ENCODE measurements at places on chromosomes 3 and 15.

GRCh38 chr15:60809375-60809774, 330.4 kb upstream of the ICE2 start:
- DNase-seq, result no peak

- no peak for DNase-seq
Measured at GRCh38 chr3:69116897-69117296, 5.5 kb downstream of the LMOD3 start.

- DNase-seq, result no peak
Measured at GRCh38 chr15:79053894-79054293, 36.7 kb downstream of the RASGRF1 start.

DNA sequence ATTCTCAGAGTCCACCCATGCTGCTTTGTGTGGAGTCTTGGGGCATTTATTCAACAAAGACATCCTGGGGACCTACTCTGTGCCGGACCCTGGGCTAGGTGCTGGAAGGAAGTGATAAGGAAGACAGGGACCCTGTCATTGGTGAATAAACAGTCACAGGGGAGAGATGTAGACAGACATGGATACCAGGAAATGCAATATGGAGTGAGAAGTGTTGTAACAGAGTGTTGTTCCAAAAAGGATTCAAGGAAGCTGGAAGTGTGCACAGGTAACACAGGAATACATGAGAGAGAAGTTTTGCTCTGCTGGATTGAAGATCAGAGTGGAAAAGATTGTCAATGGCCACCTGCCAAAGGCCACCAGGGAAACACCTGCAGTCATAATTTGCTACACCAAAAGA, 89.0 kb downstream of the PDCD6IP start:
- DNase-seq, result no peak

- DNase-seq, result no peak
Measured at GRCh38 chr3:46467562-46467961, 2.9 kb upstream of the LTF start.

- DNase-seq, result no peak
Measured at GRCh38 chr3:178785961-178786360, 249.7 kb downstream of the KCNMB2 start.

DNA sequence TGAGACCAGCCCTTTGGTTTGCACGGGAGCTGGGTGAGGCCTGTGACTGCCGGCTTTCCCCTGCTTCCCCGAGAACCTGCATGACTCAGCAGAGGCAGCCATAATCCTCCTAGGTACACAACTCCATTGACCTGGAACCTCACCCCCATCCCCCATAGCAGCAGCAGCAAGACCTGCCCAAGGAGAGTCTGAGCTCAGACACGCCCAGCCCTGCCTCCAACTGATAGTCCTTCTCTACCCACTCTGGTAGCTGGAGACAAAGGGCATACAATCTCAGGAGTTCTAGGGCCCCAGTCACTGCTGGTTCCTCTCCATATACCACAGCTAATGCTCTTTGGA, 141.0 kb upstream of the ARHGEF26 start:
- DNase-seq, result no peak

DNA sequence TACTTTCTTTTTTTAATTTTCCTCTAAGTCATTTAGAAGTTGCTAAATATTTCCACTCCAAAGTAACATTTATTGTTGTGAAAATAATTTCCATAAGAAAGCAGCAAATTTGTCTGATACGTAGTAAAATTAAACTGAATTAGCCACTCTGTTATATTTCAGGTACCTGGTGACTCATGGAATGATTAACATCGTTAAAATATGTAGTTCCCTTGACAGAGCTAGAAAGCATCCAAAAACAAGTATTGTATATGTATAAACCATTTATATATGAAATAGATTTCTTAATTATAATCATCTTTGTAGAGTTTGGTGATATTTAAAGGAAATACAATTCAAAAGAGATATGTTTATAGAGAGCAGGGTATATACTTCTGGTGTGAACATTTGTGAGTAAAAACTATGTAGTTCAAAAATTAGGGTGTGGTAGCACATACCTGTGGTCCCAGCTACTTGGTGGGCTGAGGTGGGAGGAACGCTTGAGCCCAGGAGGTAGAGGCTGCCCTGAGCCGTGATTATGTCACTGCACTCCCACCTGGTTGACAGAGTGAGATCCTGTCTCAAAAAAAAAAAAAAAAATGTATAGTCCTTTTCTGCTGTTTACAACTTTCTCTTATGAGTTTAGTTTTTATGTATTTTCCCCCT, 36.6 kb downstream of the ATP11B start:
- DNase-seq, result no peak

DNA sequence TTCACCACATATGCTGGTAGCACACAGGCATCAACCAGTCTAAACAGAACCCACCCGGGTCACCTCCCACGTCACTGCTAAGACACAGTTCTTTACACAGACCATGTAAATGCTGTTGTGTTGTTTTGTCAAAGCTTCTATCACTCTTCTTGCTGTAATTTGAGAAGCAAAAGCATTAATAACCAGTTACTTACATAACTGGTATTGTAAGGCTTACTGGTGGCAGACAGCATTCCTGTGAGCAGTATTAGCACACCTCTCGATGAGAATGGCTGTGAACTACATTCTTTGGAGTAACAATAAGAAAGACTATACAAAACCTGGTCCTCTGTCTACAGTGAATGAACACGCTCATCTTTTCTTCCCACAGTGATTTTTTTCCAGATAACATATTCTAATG, 479.2 kb downstream of the LPP start:
- no peak for DNase-seq

GRCh38 chr15:63391669-63392360, 10.2 kb upstream of the CA12 start:
- no peak for DNase-seq

GRCh38 chr3:178419071-178419470, 117.2 kb upstream of the KCNMB2 start:
- no peak for DNase-seq

DNA sequence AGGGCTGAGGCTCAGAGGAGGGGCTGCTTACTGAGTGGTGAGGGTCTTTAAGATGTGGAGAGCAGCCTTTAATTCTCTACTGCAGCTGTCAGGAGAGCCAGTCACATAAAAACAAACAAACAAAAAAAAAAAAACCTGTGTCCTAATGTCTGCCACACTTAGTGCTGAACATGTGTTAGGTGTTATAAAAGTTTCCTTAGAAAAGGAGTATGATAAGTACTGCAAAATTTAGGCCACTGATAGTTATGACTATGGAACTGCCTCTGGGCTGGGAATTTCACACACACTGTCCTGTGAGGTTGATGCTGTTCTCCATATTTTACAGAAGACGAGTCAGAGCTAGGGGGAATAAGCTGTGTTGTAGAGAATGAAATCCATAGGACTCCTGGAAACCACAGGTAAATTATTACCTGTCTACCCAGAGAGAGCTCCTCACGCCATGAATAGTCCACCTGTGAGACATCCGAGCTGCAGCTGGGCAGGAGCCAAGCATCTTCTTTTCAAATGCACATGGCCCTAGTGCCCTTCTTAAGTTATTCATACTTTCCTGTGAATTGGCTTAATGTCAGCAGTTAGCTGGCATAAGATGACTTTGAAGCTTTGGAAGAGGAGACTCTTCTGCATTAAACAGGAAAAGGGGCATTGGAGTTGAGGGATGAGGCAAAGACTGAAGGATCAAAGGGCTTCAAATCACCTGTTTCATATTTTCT, 34.5 kb upstream of the SKOR1 start:
- no peak for DNase-seq

- DNase-seq, result peak; percentile 55
Measured at GRCh38 chr3:32467333-32468070, 35.1 kb downstream of the CMTM6 start.

GRCh38 chr15:58463815-58464650, 32.2 kb downstream of the LIPC start:
- no peak for DNase-seq

- no peak for DNase-seq
Measured at GRCh38 chr3:36762918-36763849, 1.2 kb downstream of the DCLK3 start.

DNA sequence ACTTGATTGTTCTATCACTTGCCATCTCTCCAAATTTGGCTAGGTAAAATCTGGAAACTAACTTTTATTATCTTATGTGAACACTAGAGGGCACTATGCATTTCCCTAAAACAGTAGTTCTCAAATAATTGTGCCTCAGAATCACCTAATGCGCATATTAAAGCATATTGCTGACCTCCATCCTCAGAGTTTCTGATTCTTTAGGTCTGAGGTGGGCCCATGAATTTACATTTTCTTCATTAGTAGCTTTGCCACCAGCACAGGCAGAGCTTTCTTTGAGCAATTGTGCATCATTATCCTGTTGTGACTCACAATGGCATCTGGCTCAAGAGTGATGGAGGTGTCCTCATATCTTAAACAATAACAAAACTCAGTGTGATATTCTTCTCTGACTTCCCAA, 17.5 kb upstream of the BCHE start:
- DNase-seq, result no peak

- no peak for DNase-seq
Measured at GRCh38 chr3:135454890-135455289, 510.6 kb upstream of the PPP2R3A start.

GRCh38 chr3:185371306-185372074, 8.6 kb downstream of the MAP3K13 start:
- no peak for DNase-seq

DNA sequence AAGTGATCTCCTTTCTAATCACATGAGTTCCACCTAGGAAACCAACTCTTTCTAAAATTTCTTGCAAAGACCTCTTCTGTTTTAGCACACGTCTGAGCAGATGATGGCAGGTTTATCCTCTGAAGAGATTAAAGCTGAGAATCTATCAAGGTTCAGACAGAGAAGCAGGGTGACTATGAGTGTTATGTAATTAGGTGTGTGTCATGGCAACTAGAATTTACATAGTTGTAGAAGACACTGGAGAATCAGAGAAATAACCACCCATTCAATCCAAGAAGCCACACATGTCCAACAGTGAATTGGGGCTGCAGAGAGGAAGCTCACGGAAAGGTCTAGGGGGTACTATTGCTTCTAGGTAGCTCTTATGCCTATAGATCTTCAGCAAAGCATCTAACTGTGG, 600.5 kb downstream of the PYDC2 start:
- DNase-seq, result no peak

DNA sequence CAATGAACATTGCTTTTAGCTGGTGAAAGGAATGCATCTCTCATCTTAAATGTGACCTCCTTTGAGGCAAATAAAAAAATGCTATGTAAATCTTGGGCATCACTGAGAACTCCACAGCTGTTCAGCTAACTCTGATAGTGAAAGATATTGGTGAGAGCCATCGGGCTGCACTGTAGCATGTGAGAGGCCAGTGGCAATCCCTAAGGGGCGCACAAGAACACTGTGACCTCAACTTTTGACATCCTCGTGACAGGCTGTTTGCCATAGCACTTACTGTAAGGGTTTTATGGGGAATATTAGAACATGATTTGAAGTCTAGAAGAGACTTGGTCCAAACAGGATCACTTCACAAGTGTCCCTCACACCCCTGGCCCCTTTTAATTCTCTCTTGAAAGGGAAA, 697.9 kb downstream of the MCTP2 start:
- no peak for DNase-seq

- no peak for DNase-seq
Measured at GRCh38 chr3:122183521-122183892, at the start of gene CASR. Gene CASR (plus strand): TSS chr3:122183668. CDS start chr3:122254190, 70,522 bp downstream.

- DNase-seq, result no peak
Measured at GRCh38 chr3:31530960-31531335, 1.8 kb upstream of the STT3B start.

DNA sequence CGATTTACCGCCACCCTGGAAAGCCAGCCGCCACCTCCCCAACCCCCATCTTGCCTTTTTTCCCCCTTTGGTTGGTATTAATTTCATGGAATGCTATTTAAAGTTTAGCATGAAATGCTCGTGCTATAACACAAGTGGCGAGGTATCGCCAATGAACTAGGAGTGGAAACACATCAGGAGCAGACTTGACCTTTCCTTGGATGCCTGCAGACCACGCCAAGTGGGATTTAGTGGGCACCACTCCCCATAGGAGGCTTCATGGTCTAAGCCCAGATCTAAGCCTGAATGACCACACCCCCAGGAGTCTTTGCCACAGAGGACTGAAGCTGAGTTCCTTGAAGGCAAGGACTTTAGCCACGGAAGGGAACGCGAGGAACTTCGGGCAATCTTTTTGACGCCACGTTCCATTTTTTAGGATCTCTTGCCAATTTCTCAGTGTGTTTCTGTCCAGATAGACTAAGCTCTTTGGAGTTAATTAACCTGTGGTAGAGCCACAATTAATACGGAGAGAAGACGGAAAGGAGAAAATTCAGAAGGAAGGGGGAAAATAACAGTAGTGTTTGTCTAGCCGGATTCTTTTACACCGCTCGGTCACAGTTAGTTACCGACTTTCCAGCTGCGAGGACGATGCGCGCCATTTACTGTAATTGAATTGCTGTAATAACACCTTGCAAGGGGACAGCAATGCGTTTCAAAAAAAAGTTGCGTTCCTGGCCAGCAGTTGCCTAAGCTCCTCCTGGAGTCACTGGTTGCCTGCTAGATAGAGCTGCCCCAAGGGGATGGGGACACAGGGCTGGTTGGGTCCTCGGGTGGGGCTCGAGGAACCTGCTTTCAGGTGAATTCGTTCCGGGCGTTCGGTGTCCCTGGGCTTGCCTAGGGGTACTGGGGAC, 37.1 kb downstream of the NR2F2 start:
- DNase-seq, result no peak

DNA sequence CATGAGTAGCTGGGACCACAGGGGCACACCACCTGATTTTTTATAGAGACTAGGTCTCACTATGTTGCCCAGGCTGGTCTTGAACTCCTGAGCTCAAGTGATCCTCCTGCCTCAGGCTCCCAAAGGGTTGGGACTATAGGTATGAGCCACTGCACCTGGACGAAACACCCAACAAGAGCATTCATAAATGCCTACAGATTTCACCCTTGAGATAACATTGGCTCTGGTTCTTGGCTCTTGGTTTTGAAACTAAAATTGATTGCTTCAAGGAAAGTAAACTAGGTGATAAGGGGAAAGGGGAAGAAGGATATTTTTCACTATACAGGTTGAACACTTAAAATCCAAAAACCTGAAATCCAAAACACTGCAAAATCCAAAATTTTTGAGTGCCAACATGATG, 10.3 kb downstream of the AP3S2 start:
- no peak for DNase-seq

- DNase-seq, result no peak
Measured at GRCh38 chr3:9179826-9180763, 69.4 kb downstream of the SRGAP3 start.

- DNase-seq, result no peak
Measured at GRCh38 chr3:172750069-172750367, 508 bp upstream of the ECT2 start.

DNA sequence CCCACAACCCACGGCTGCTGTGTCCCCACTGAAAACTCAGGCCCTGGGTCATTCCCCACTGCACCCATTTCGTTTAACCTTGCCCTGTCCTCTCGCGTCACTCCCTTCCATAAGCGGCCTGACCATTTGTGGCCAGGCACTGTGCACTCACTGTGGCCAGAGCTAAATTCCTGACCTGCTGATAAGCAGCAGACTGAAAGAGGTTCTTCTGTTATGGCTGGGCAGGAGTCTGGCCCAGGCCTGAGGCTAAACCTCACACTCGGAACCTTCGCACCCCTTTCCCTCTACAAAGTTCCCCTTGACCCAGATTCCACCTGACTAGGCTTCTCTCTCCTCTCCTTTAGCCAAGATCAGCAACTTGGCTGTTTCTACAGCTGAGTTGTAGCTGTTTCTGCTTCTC, 62.3 kb downstream of the ADAMTS17 start:
- no peak for DNase-seq

- no peak for DNase-seq
Measured at GRCh38 chr3:124360563-124360962, 368.6 kb upstream of the ROPN1 start.

Measured in H54 (cell line).